CD4-positive, alpha-beta T cell treated with Interferon gamma for 1 hour (primary cell): ENCODE measurements at places on chromosomes 7 and 10.

DNA sequence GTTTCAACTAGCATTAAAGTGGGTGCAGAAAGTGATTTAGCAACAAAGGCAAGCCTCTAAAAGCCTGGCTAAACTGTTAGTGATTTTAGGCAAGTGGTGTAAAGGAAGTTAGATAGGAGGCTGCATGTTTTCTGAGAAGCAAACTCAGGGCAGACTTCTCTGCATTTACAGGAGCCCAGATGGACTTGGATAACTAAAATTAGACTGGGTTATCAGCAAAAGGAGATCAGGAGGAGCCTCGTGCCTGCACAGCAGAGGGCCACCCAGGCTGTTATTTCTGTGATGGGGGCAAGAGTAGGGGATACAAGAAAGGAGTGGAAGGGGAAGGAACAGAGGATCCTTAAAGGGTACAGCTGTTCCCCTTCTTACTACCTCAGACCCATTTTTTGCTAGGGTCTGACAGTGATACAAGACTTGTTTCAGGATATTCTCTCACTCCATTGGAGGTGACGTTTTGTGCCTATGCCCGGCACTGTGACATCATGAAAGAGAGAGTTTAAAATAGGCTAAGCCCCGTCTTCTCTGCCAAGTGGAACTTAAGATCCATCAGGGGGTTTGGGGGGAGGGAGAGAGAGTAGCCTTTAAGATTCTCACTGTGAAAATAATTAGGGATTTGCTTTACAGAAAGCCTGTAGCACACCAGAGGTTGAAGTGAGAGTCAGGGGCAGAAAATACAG, 49.6 kb upstream of the PDCD4 start:
- DNase-seq = no peak

GRCh38 chr7:93359520-93360198, 127.5 kb downstream of the VPS50 start:
- no peak for DNase-seq

GRCh38 chr10:128150561-128150960, 24.3 kb upstream of the MKI67 start:
- DNase-seq = no peak

DNA sequence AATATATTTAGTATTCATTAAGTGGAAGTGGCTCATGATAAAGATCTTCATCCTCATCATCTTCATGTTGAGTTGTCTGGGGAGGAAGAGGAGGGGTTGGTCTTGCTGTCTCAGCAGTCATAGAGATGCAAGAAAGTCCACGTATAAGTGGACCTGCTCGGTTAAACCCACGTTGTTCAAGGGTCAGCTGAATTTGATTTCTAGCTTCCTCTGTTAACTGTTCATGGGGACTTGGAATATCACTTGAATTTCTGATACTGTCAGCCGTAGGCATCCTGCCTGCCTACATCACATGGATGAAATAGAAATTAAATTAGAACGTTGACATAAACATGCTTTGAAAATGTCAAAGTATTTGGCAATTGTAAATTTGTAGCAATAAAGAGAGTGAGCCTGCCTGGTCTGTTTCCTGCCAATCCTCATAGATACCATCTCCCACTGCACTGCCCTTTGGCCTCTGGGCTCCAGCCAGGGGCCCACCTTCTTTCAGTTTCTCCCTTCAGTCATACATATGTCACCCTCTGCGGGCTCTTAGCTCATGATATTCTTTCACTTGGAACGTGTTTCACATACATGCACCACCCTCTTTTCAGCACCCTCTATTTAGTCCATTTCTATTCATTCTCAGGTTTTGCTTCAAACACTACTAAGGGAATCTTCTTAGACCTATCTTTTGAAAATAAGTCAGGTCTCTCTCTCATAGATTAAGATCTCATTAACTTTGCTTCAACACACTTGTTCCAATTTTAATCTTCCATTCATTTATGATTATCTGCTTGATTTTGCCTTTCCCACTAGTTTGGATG, 376.3 kb downstream of the IPMK start:
- no peak for DNase-seq

GRCh38 chr7:47500103-47500563, 81.8 kb downstream of the TNS3 start:
- DNase-seq = no peak

- DNase-seq = no peak
Measured at GRCh38 chr10:86614853-86615252, 39.5 kb upstream of the OPN4 start.

DNA sequence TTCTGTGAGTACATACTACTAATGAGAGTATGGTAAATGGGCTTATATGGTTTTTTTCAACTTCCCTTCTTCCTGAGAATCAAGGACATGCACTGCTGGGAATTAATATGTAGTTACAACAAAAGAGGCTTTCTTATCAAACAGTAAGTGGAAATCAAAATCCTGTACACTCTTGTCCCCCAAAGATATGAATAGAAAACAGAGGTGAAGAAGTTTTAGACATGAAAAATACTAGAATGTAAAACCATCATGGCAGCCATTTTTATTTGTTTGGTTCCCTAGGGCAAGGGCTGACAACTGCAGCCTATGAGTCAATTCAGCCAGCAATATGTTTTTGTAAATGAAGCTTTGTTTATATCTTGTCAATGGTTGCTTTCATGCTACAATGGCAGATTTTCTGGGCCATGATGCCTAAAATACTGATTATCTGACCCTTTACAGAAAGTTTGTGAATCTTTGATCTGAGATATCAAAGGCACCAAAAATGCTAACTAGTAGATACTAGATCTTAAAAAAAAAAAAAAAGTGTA, 422.4 kb downstream of the PARD3 start:
- DNase-seq = no peak

GRCh38 chr7:101680406-101681145, 51.5 kb upstream of the MYL10 start:
- DNase-seq = no peak

GRCh38 chr10:91197127-91197526, 23.3 kb upstream of the PCGF5 start:
- no peak for DNase-seq

- DNase-seq = no peak
Measured at GRCh38 chr10:21737106-21737505, 203.1 kb downstream of the MLLT10 start.

- DNase-seq = no peak
Measured at GRCh38 chr7:82005056-82005455, 235.2 kb upstream of the HGF start.

- DNase-seq = no peak
Measured at GRCh38 chr10:6228647-6229046, 25.9 kb downstream of the PFKFB3 start.
